Naive thymus-derived CD4-positive, alpha-beta T cell (primary cell): ENCODE measurements at places on chromosomes 12 and 14. TPM values are rescaled to one million over a fixed set of nuclear protein-coding genes. Genes with fewer than 3 reads are reported as not detected.

PABPN1 gene
- total RNA-seq, result 196 TPM

MMP19 gene
- total RNA-seq, result 0.08 TPM in 1 of 2 replicates, not detected in the other

SLCO1A2 gene
- not detected for total RNA-seq

HPD gene
- not detected for total RNA-seq

KCNMB4 gene
- total RNA-seq, result 0.31 TPM in 2 replicates

SCN8A gene
- 0.22 and 0.25 TPM in 2 replicates for total RNA-seq

OR4K15 gene
- total RNA-seq, result not detected

GRCh38 chr14:30054201-30054600, 126.6 kb upstream of the PRKD1 start:
- no peak for DNase-seq

DNA sequence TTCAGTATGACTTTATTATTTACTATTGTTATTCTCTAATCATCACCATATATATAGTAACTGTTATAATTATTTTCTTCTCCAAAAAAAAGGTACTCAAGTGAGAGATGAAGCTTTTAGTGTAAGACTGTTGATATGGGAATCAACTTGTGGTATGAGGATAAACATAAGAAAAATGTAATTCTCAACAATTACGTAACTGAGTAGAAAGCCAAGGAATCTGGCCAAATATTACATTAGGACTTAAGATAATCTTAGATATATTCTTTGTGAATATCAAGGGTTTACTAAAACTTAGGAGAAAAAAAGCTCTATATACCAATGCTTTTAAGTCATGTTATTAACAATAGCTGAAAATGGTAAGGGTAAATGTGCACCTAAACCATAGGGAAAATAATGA, 13.3 kb downstream of the SENP1 start:
- no peak for DNase-seq

- no peak for DNase-seq
Observed at GRCh38 chr12:42124764-42125387, 19.8 kb downstream of the GXYLT1 start.

DNA sequence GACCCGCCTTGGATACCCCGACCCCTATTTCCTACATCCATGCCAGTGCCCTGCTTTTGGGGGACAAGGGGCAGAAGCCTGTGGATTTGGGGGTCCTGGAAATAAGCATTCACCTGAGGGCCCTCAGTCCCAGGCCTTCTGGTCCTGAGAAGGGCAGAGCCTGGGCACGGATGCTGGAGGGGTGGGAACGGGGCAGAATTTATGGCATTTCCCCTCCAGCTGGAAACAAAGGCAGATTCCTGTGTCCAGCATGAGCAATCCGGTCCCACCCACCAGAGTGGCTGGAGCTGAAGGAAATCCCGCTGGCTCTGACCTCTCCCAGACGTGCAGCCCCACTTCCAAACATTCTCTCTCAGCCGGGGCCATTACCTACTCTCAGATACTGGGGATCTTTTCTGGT, 9.3 kb downstream of the ANKRD33 start:
- DNase-seq, result no peak

DNA sequence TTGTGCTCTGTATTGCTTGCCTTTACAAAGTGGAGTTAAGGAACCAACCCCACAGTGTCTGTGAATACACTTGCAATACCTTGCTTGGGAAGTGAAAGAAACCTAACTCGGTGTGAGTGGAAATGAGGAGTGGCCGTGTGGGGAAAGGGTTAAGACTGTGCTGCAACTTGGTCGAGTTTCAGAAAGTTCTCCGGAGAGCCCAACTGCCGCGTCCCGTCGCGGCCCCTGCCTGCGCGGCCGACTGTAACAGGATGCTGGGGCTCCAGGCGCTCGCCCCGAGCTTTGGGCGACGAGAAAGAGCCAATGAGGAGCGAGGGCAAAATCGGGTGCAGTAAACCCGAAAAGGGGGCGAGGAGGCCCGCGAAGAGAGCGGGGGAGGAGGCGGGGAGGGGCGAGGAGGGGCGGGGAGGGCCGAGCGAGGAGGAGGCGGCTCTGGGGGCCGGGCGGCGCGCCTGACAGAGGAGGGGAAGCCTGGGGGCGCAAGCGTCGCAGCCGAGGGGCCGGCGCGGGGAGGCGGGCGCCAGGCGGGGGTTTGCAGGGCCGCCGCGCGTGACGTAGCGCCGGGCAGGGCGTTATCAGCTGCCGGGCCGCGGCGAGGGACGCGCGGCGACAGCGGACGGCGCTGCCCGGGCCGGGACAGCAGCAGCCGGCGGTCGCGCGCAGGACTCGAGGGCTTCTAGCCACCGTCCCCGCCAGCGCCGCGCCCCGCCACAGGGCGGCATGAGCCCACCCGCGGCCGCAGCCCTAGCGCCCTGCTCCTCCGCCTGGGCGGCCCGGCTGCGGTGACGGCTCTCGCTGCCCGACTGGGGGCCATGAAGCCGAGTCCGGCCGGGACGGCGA, at the start of gene DACT1:
Gene DACT1 (plus strand): TSS at position 572 of the 840 bp plus-strand sequence. CDS start 241 bp downstream, at position 813.
- DNase-seq, result peak; percentile 66

DNA sequence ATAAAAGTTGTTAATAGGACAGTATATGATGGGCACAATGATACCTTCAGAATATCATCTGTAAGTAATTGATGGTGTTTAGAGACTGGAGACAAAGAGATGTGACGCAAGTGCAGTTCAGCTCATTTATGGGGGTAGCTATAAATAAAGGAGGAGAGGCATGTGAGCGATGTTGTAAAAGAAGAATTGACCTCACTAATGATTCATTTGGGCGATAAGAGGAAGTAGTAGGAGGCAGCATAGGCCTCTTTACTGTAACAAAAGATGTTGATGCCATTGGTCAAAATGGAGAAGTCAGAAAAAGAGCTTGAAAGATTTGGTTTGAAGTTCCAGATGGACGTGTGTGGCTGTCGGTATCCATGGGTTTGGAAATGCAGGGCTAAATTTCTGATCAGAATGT, 70.0 kb downstream of the FLRT2 start:
- DNase-seq, result no peak

GRCh38 chr14:53996041-53996440, 39.4 kb upstream of the BMP4 start:
- no peak for DNase-seq

GRCh38 chr12:129312048-129312447, 458.8 kb downstream of the GLT1D1 start:
- no peak for DNase-seq

- no peak for DNase-seq
Observed at GRCh38 chr14:49405291-49405690, 180.9 kb downstream of the RPS29 start.

DNA sequence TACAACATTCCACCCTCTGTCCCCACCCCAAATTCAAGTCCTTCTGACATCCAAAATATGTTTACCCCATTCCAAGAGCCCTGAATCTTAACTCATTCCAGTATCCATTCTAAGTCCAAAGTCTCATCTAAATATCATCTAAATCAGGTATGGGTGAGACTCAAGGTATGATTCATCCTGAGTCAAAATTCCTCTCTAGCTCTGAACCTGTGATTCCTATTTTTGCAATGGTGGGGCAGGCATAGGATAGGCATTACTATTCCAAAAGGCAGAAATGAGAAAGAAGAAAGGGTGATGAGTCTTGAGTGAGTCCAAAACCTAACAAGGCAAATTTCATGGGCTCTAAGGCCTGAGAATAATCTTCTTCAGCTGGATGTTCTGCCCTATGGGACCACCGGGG, 140.3 kb upstream of the FAR2 start:
- no peak for DNase-seq

GRCh38 chr14:29925101-29925722, 2.4 kb downstream of the PRKD1 start:
- DNase-seq, result no peak

- DNase-seq, result no peak
Observed at GRCh38 chr14:78705989-78706388, 535.8 kb downstream of the NRXN3 start.

DNA sequence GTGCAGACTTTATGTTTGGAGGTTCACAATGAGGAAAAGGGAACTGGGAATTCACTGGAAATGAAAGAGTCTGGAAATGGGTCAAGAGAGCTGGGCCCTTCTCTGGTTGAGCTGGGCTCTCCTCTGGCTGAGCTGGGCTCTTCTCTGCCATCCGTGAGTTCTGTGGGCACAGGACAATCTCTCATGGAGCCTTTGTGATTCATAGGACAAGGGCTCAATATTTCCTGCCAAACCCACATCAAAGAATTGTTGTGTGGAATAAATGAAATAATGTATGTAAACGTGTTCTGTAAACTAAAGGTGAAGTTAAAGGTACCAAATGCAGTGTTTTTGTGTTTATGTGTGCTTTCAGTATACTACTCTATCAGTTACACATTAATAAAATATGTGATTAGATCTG, 95.5 kb upstream of the OVCH1 start:
- DNase-seq, result no peak
